ENCODE measurements at places on chromosomes 4 and X.

DNA sequence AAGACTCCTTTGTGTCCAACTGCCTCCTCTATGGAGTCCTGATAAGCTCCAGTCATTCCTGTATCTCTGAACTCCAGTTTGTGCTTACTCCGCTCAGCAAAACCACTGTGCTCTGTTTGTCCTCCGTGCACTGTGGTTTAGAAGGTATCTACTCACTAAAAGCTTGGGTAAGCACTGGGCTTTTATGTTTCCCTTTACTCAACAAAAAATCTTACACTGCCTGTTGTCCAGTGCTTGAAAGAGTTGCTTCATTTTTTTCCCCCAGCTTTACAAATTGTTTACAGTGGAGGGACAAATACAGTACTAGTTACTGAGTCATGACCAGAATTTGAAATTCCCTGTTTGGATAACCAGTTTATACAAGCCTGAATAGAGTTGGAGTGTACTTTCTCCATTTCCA, 545.3 kb upstream of the FAT1 start:
- peak; percentile 89 for DNase-seq

DNA sequence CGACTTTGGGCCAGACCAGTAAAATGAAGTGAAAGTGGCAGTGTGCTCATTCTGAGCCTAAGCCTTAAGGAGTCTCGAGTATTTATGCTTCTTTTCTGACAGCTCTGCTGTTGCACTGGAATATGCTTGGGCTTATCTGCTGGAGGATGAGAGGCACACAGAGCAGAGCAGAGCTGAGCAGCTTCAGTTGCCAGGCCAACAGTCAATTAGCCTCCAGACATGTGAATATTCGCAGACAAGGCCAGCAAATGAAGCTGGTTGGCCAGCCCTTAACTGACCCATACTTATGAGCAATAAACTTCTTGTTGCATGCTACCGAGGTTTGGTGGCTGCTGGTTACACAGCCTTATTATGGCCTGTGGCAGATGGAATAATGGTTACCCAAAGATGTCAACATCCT, 203.0 kb upstream of the GEMIN8 start:
- DNase-seq: no peak

DNA sequence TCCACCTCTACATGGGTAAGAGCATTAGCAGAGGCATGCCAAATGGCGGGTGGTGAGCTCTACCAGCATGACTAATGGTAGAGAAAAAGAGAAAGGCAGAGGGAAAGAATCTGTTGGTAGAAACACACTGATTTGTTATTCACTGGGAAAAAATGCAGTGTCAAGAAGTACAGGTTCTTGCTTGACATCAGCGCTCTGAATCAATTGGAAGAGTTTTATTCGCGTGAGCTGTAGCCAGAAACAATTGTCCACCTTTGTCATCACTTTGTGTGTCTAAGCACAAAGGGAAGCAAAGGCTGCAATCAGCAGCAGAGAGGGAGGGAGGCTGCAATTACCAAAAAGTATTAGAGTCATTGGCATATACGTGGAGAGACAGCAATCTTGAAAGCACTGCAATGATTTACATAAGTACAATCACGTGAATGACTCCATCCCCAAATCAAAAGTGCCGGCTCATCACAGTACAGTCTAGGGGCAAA, 67.7 kb upstream of the HS3ST1 start:
- no peak for DNase-seq

- no peak for DNase-seq
These were observed 34.0 kb upstream of the ENPP6 start for GRCh38 chr4:184251670-184251980.

GRCh38 chrX:119648421-119648775, 42.2 kb upstream of the NKRF start:
- no peak for DNase-seq

DNA sequence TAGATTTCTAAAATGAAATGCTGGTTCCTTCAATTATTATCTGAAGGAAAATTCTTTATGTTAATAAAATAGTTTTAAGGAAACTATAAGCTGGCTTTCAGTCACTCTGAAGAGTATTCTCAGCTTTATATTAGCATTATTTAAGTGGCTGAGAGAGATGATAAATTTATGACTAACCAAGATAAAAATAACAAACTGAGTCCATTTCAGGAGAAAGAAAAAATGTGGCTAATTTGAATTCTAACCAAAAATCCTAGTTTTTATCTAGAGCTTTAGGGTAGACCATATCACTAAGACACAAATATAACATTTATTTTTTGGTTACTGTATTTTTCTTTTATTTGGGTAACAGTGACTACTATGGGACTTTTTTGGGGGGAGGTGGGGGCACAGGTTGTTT, 59.4 kb upstream of the NAP1L5 start:
- DNase-seq: no peak

- no peak for DNase-seq
These were observed 3.6 kb upstream of the LEF1 start for GRCh38 chr4:108172231-108172752.

DNA sequence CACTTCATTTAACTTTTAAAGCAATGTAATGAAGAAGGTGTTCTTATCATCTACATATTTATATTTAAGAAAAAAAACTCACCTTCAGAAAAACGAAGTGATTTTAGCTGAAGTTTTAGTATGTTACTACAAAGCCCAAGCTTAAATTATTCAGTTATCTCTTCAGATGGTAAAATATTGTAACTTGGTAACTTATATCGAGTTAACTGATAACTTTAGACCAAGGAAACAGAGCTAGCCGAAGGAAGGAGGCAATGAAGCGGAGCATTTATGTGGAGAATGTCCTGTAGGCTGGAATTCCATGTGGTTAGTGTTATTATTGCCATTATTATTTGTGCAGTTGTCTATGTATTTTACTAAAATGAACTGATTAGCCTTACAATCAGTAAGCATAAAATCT, 1102.1 kb upstream of the LCORL start:
- no peak for DNase-seq

- DNase-seq: no peak
These were observed 160.5 kb upstream of the TAPT1 start for GRCh38 chr4:16386711-16387320.

DNA sequence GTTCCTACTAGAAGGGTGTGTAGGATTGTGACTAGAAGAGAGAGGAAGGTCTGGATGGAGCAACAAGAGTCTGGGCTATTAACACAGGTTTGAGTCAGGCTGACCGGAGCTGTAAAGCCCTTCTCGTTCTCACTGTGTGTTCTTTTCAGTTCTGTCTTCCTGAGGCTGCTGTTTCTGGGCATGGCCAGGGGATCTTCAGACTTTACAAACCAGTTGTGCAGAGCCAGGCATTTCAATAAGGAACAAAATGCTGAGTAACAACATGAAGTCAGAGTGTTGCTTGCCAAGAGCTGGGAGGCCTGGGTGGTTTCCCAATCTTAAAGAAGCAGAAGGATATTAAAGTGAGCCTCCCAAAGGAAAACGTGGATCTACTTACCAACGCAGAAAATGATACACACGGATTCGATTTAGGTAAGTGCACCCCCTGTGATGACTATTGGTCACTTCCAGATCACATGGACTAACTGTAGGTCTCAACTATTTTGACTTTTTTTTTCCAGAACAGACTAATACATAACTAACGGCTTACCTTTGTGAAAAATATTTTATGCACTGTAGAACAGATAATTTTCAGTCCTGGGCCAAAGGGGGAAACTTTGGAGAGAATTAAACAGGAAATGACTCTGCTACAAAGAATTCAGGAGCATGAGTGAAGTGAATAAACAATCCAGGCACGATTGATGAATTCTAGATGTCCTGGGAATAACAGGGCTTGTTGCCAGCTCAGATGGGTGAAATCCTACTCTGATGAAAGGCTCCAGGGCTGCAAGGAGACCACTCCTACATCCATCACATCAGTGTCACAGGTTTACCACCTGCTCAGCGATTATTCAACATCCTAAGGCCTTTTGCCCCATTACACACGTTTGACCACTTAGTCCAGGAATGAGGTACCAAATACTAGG, 94.5 kb downstream of the ANXA3 start:
- peak; percentile 95 for DNase-seq

Data from fibroblast of villous mesenchyme (primary cell).